ENCODE measurements at places on chromosomes 6 and 20.

- peak; percentile 84 for DNase-seq
Measured at GRCh38 chr20:61120595-61121515, 131.2 kb upstream of the CDH4 start.

DNA sequence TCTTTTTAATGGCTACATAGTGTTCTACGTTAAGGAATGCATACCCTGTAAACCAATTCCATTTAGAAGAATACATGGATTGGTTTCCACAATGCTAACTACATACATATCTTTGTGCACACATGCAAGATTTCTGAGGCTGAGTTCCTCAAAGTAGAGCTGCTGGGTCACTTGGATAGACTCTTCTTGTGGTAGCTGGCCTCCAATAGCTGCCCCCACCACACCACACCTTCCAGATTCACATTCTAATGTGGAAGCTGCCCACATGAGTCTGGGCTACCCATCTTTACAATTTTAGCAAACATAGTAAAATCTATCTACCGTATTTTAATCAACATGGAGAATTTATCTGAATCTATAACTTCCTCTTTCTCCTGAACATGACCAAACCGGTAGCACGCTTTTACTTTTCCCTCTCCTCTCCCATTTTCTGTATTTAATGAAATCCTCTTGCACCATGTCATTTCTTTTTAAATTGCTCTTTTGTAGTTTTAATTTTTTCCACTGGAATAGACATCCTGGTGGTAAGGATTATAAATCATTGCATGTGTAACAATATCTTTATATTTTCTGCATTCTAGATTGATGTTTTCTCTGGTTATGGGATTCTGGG is 74.7 kb upstream of the CITED2 start:
- no peak for DNase-seq

DNA sequence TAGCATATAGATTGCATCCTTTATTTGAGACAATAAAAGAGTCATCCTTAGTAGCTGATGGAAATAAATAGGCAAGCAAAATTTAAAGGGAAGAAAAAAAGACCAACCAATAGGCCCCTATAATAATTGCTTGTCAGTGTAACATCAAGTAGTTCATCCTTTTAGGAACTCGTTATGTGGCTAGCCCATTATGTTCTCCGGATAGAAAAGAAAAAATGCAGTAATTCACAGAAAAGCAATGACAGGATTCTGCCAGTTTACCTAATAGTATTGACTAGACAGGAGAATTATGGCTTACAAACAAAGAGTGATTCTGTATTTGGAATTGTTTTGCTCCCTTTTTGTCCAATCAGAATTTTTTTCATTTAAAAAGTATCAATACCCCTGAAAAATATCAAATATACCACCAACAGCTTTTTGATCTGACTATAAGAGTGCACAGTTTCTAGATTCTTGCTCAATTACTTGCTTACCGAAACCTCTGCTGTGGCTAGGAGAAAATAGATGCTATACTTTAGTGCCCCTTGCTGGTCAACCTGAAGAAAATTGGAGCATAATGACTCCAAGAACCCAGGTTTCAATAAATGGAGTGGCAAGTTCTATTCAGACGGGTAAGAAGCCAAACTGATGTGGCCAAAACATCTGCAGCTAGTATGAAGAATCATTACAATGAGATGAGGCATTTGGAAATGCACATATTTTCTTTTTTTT is 91.5 kb upstream of the SASH1 start:
- peak; percentile 41 for DNase-seq

DNA sequence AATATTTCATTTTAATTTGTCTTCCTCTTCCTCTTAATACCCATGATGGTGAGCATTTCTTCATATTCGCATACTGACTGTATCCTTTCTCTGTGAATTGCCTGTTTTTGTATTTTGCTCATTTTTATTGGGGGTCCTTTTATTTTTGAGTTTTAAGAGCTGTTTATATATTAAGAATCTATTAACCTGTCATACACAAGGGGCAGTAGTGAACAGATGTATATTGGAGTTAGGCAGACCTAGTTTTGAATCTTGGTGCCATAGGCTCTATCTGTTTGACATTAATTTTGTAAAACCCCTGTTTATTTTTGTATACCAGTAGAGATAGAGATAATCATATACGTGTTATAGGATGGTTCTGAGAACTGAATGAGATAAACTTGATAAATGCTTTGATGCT is 3.1 kb upstream of the WFDC5 start:
- DNase-seq = peak; percentile 43

DNA sequence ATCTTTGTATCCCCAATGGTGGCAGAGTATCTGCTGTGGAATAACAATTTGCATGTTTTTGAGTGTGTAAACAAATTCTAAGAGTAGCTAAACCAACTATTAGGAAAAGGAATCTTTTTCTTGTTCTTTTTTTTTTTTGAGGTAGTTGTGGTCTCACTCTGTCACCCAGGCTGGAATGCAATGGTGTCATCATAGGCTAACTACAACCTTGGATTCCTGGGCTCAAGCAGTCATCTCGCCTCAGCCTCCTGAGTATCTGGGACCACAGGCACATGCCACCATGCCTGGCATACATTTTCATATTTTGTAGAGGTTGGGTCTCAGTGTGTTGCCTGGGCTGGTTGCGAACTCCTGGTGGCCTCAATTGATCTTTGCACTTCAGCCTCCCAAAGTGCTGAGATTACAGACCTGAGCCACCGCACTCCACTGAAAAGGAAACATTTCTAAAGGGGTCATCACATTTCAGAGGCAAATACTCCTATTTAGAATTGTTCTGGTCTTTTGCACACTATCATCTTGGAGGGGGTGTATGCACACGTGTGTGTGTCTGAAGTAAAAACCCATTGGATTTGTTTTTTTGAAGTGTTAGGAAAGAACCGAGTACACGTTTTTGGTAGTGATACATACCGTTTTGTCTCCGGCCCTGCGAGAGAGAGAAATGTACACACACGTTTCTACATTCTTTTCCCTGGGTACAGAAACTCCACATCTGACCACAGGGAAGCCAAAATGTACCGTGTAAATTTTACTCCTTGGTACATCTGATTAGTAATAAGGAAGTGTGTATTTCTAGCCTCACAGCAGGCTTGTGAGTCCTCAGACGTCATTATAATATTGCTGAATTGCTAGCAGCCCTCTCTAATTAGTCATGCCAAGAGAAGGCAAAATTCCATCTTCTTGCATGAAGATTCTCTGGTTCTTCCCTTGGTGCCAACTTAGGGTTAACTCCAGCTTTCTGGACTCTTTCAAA is 183.6 kb downstream of the JARID2 start:
- no peak for DNase-seq

DNA sequence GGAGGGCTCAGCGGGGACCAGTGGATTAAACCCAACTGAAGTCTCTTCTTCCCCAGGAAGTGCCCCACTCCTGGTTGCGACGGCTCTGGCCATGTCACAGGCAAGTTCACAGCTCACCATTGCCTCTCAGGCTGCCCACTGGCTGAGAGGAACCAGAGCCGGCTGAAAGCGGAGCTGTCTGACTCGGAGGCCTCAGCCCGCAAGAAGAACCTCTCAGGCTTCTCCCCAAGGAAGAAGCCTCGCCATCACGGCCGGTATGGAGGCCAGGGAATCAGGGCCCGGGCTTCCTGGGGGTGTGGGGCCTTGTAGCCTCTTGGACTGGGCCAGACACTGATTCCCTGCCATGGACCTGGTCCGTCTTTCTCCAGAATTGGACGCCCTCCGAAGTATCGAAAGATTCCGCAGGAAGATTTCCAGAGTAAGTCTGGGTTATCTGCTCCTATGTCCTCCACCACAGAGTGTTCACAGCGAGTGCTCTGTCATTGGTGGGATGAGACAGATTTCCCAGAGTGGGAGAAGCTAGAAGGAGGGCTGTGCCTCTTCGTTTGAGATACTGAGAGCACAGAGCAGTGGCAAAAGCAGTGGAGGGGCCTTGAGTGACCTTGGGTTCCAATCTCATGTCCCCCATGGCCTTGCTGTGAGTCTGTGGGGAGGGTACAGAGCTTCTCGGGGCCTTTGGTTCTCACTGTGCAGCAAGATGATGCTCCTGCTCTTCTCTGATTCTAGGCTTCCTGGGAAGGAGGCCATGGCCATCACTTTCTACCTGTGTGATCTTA is 22.6 kb upstream of the SGK2 start:
- no peak for DNase-seq
